Adrenal gland (tissue), 19 donors: ENCODE measurements at places on chromosomes 1 and 21. TPM values are rescaled to one million over a fixed set of nuclear protein-coding genes. Genes with fewer than 3 reads are reported as not detected.
A peak's percentile ranks its signal among the peaks of the same experiment; 100 is the strongest.

Gene C1orf53
- polyA plus RNA-seq: 10.4 TPM

Gene ADAMTSL4
- 31.4 TPM for polyA plus RNA-seq

Gene COG2
- 12.0 TPM for polyA plus RNA-seq

Gene ADGRL2
- 51.3 TPM for polyA plus RNA-seq

Gene TMEM35B
- 51.2 TPM for polyA plus RNA-seq

Gene VAV3
- polyA plus RNA-seq: 1.7 TPM

Gene AMY1C
- polyA plus RNA-seq: not detected

Gene B4GALT2
- polyA plus RNA-seq: 18.2 TPM

Gene SRGAP2B
- polyA plus RNA-seq: 6.0 TPM

Gene RHBG
- 0.16 TPM for polyA plus RNA-seq

DNA sequence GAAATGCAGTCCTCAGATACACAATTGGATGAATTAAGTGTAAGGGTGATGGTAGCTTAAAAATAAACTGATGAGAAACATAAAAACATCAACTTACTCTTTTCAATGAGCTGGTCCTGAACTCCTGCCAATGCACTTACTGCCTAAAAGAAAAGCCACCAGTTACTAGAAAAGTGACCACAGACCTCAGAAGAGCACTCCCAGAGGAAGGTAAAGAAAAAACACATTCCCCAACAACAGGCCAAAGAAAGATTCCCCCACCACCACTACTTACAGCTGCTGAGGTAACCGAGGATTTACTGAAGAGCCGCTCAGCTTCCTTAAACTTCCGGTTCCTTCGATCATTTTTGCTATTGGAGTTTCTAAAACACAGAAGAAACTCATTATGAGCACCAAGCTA, 5.4 kb downstream of the MEAF6 start:
- H3K27me3 ChIP-seq: no peaks in the 10 kb centered on the region
- DNase-seq: no peak
- peaks cover 15% of the 10 kb centered on the region for H3K4me1 ChIP-seq
- no peak overlapping the region for H3K4me3 ChIP-seq
- no peaks in the 10 kb centered on the region for H3K36me3 ChIP-seq

DNA sequence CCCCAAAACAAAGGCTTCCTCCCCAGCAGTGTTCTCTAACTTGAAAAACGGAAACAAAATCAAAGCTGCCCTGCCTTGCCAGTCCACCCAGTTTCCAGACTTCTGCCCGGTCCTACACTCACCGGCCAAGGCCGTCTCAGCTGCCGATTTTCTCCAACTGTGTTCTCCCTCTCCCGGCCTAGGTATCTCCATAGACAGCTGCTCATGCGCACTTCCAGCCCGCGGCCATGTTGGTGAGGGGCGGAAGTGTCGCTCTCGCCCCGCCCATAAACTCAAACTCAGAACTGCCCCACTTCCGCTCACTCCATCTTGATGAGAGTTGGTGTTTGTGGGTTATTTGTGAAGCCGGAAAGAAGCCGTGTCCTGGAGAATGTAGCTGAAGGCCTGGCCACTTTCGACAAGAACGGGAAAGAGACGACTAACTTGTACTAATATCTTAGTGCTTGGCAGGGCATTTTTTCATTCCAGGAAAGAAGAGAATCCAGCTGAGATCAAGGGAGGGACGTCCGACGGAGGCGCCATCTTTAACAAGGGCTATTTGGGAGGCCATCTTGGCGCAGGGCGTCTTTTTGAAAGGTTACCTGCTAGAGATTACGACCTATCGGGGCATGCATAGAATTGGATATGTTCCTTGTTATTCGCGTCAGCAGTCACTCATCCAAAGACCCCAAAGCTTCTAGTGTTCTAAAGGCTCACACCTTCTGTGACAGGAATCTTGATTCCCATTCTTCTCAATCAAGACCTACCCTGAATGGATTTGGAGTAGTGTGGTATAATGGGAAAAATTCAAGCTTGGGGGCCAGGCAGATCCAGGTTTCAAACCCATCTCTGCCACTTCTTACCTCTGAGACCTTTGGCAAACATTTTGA, at the start of gene USF1:
TSS of gene USF1 (minus strand) at position 242 of the 869 bp plus-strand sequence. CDS start 2,702 bp downstream, outside the sequence.
- peaks cover 10% of the 10 kb centered on the region for H3K4me1 ChIP-seq
- peak within 1 kb of the TSS; percentile 94 for H3K27ac ChIP-seq
- no peaks in the 10 kb centered on the region for H3K27me3 ChIP-seq
- peak; percentile 94 for DNase-seq
- no peaks in the 10 kb centered on the region for H3K36me3 ChIP-seq
- H3K4me3 ChIP-seq: peak within 1 kb of the TSS; percentile 85

- no peaks in the 10 kb centered on the region for H3K36me3 ChIP-seq
- H3K27ac ChIP-seq: no peak overlapping the region
- DNase-seq: no peak
These were observed 30.6 kb downstream of the WLS start for GRCh38 chr1:68201546-68202238.

DNA sequence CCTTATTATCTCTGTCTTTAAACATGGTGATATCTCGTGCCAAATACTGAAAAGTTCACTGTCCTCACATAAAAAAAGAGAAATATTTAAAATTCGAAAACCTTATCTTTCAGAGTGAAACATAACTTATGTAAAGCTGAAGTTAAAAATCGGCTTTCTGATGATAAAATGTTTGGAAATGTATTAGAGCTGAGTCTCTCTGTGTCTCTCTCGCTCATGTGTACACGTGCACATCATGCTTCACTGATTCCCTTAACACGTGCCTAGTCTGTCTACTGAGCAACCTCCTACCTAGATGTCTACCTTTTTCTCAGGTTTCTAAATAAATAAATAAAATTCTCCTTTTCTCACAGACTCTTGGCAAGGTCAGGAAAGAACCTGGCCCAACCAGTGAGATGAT, 17.1 kb downstream of the HHIPL2 start:
- no peaks in the 10 kb centered on the region for H3K27me3 ChIP-seq
- no peaks in the 10 kb centered on the region for H3K36me3 ChIP-seq
- no peaks in the 10 kb centered on the region for H3K4me1 ChIP-seq
- H3K4me3 ChIP-seq: no peak overlapping the region

- no peaks in the 10 kb centered on the region for H3K36me3 ChIP-seq
- H3K4me3 ChIP-seq: no peak overlapping the region
- H3K27me3 ChIP-seq: no peaks in the 10 kb centered on the region
- no peak overlapping the region for H3K27ac ChIP-seq
These were observed 8.1 kb upstream of the GREM2 start for GRCh38 chr1:240619906-240620621.

GRCh38 chr1:35560256-35561225, 2.9 kb downstream of the NCDN start:
- no peak overlapping the region for H3K4me3 ChIP-seq
- no peaks in the 10 kb centered on the region for H3K27me3 ChIP-seq
- peak; percentile 71 for DNase-seq
- no peaks in the 10 kb centered on the region for H3K36me3 ChIP-seq
- peaks cover 12% of the 10 kb centered on the region for H3K4me1 ChIP-seq

DNA sequence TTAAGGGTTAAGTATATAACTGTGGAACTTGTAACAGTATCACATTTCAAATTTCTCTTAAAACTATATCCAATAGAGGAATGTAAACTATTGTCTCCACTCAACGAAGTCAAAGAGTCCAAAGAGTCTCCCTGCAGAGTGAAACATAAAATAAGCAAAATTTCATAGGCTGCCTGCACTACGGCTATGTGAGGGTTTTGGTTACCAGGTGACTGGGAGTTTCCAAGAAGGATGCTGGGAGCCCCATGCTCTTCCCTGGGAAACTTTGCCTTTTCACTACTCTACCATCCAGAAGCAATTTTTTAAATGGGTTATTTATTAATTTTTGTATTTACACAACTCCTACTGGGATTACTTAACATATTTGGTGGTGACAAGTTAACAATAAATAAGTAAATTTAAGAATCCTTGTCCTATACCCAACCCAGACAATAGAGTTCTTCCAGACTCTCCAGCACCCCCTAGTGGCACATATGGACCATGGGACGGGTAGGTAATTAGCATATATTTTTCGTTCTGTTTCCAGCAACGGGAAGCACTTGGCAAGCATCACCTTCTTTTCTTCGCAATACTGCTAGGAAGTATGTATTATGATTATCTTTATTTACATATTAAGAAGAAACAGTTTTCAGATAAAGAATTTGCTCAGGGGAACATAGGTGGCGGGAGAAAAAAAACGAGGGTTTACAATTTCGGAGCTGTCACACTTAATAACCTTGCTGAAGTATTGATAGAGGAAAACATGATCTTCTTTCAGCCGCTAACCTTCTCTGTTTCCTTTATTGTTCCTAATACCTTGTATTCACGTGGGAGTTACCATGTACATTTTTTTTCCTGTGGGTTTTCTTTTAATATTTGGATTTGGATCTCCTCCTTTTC, 3.5 kb downstream of the FMO2 start:
- peak; percentile 18 for DNase-seq
- no peaks in the 10 kb centered on the region for H3K36me3 ChIP-seq
- H3K27me3 ChIP-seq: no peaks in the 10 kb centered on the region
- H3K4me3 ChIP-seq: no peak overlapping the region

GRCh38 chr1:116375887-116376728, 3.1 kb downstream of the ATP1A1 start:
- H3K4me3 ChIP-seq: no peak overlapping the region
- H3K36me3 ChIP-seq: no peaks in the 10 kb centered on the region
- peak overlapping the region; percentile 97 for H3K27ac ChIP-seq
- no peaks in the 10 kb centered on the region for H3K27me3 ChIP-seq
- DNase-seq: peak; percentile 58

- H3K36me3 ChIP-seq: no peaks in the 10 kb centered on the region
- no peaks in the 10 kb centered on the region for H3K27me3 ChIP-seq
- no peak overlapping the region for H3K27ac ChIP-seq
These were observed 2.3 kb downstream of the EDN2 start for GRCh38 chr1:41482001-41482765.

- H3K27me3 ChIP-seq: no peaks in the 10 kb centered on the region
- H3K4me3 ChIP-seq: no peak overlapping the region
- H3K4me1 ChIP-seq: peaks cover 20% of the 10 kb centered on the region
These were observed 47.5 kb downstream of the KIF1B start for GRCh38 chr1:10257851-10258250.

- no peak overlapping the region for H3K4me3 ChIP-seq
- H3K36me3 ChIP-seq: no peaks in the 10 kb centered on the region
- no peaks in the 10 kb centered on the region for H3K27me3 ChIP-seq
- H3K4me1 ChIP-seq: no peaks in the 10 kb centered on the region
These were observed 35.2 kb upstream of the VAV3 start for GRCh38 chr1:108000184-108000583.

DNA sequence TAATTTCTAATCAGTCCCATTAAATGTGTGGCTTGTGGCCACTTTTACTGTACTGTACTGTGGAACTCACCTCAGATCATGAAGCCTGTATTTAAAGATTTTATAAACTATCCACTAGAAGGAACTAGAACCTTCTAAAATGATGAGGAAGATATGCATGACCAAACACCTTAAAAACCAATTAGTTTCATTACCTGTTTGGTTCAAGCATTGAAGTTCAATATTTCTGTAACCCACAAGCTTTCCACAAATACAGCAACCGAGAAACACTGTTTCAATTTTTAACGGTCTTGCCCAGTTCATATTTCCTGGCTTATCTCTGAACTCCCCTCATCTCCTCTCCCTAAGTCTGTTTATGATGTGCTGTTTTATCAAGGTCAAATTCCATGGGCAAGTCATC, 264.3 kb upstream of the PLD5 start:
- no peaks in the 10 kb centered on the region for H3K27me3 ChIP-seq
- DNase-seq: no peak
- no peaks in the 10 kb centered on the region for H3K4me1 ChIP-seq
- no peak overlapping the region for H3K27ac ChIP-seq
- no peak overlapping the region for H3K4me3 ChIP-seq

GRCh38 chr1:236147521-236148469, 5.5 kb downstream of the GPR137B start:
- no peak overlapping the region for H3K27ac ChIP-seq
- H3K27me3 ChIP-seq: no peaks in the 10 kb centered on the region
- H3K4me3 ChIP-seq: no peak overlapping the region
- H3K4me1 ChIP-seq: no peaks in the 10 kb centered on the region
- DNase-seq: no peak

GRCh38 chr1:37476460-37477197, 2.2 kb downstream of the ZC3H12A start:
- H3K27ac ChIP-seq: peak overlapping the region; percentile 89
- peaks cover 92% of the 10 kb centered on the region for H3K4me1 ChIP-seq
- no peaks in the 10 kb centered on the region for H3K27me3 ChIP-seq
- peaks cover 32% of the 10 kb centered on the region for H3K36me3 ChIP-seq
- H3K4me3 ChIP-seq: peak overlapping the region; percentile 91
- DNase-seq: peak; percentile 92

DNA sequence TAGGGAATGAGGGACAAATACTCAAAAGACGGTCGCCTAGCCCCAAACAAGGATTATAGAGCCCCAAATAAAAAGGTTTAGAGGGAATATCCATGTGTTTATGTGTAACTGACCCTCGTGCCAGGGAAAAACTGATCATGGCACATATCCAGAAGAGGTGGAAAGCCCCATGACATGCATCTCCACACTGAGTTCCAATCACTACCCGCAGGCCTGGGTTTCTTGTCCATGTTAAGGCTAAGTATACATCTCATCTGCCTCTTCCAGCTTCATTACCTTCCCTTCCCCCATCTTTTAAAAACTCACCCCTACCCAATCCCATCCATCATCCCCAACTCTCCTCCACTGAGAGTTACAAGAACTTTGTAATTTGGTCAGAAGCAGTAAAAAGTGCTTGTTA, 15.2 kb downstream of the GADD45A start:
- no peak overlapping the region for H3K27ac ChIP-seq
- no peaks in the 10 kb centered on the region for H3K36me3 ChIP-seq
- no peak overlapping the region for H3K4me3 ChIP-seq

DNA sequence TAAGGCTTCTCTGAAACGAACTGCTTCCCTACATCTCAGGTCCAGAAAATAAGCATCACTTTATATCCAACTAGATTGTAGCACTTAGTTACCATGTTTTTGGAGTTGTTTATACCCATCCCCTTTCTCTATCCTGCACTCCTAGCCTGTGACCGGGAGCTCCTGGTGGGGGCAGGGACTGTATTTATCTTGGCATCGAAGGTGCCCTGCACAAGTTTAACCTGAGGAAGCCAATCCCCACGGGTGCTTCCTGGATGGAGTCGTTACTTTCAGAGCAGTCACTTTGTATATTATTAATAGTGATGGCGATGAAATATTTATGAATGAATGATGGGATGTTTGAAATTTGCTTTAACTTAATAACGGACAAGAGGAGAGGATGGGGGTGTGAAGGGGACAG, 73.9 kb downstream of the KLHDC7A start:
- no peak overlapping the region for H3K27ac ChIP-seq
- H3K36me3 ChIP-seq: no peaks in the 10 kb centered on the region
- H3K27me3 ChIP-seq: peaks cover 22% of the 10 kb centered on the region
- no peaks in the 10 kb centered on the region for H3K4me1 ChIP-seq
- DNase-seq: no peak

GRCh38 chr1:46697053-46697452, 21.9 kb downstream of the EFCAB14 start:
- H3K36me3 ChIP-seq: peaks cover 19% of the 10 kb centered on the region
- peaks cover 20% of the 10 kb centered on the region for H3K4me1 ChIP-seq
- H3K27ac ChIP-seq: no peak overlapping the region
- DNase-seq: no peak
- H3K27me3 ChIP-seq: no peaks in the 10 kb centered on the region
- no peak overlapping the region for H3K4me3 ChIP-seq

GRCh38 chr1:23214640-23215039, 2.7 kb downstream of the HTR1D start:
- no peak for DNase-seq
- H3K27ac ChIP-seq: no peak overlapping the region
- H3K36me3 ChIP-seq: no peaks in the 10 kb centered on the region
- no peak overlapping the region for H3K4me3 ChIP-seq

GRCh38 chr1:237672748-237673147, 218.0 kb downstream of the ZP4 start:
- no peak overlapping the region for H3K4me3 ChIP-seq
- no peaks in the 10 kb centered on the region for H3K27me3 ChIP-seq
- DNase-seq: no peak
- H3K36me3 ChIP-seq: no peaks in the 10 kb centered on the region
- H3K4me1 ChIP-seq: no peaks in the 10 kb centered on the region
- H3K27ac ChIP-seq: no peak overlapping the region
